A549 treated with GW870086 at 1 μM for 4 hours (cell line): ENCODE measurements at places on chromosomes 12 and 14. TPM values are rescaled to one million over a fixed set of nuclear protein-coding genes. Genes with fewer than 3 reads are reported as not detected.

The SERPINA12 gene
- not detected in 5 replicates for total RNA-seq

The TSPAN19 gene
- total RNA-seq: not detected in 5 replicates

The ACOT2 gene
- total RNA-seq: 43.3 to 52.9 TPM (median 51.6 TPM) in 5 replicates

The TGM1 gene
- 0.81 to 1.5 TPM (median 1.2 TPM) in 5 replicates for total RNA-seq

The OR6C1 gene
- not detected in 5 replicates for total RNA-seq
